Vagina (tissue), 2 donors: ENCODE measurements at places on chromosomes 4 and X.
A peak's percentile ranks its signal among the peaks of the same experiment; 100 is the strongest.

- DNase-seq = no peak
- H3K36me3 ChIP-seq = no peaks in the 10 kb centered on the region
- H3K4me1 ChIP-seq = peaks cover 57% of the 10 kb centered on the region
- peak overlapping the region; percentile 87 for H3K27ac ChIP-seq
- no peaks in the 10 kb centered on the region for H3K27me3 ChIP-seq
Measured at GRCh38 chr4:3387943-3388361, 53.8 kb upstream of the HGFAC start.

DNA sequence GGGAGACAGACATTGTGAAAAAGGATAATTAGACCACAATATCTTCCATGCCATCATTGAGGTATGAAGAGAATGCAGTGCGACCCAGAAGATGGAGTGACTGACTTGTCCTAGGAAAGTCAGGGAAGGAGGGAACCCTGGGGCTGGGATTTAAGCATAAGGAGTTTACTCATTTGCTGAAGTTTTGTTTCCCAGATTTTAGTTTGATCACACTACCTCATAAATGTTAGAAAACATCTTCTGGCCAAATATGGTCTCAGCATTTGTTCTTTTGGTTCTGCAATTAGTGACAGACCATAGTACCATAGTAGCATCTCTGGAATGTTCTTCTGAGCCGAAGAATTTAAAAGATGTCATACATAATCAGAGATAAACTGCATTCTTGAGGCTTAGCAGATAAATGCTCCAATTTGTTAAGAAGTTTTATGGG is 96.5 kb upstream of the PGRMC2 start:
- no peaks in the 10 kb centered on the region for H3K27me3 ChIP-seq
- no peak overlapping the region for H3K4me3 ChIP-seq
- DNase-seq = no peak

GRCh38 chr4:15510961-15511360 is 41.3 kb downstream of the CC2D2A start:
- DNase-seq = no peak
- H3K27me3 ChIP-seq = no peaks in the 10 kb centered on the region
- peaks cover 22% of the 10 kb centered on the region for H3K36me3 ChIP-seq
- no peaks in the 10 kb centered on the region for H3K4me1 ChIP-seq

DNA sequence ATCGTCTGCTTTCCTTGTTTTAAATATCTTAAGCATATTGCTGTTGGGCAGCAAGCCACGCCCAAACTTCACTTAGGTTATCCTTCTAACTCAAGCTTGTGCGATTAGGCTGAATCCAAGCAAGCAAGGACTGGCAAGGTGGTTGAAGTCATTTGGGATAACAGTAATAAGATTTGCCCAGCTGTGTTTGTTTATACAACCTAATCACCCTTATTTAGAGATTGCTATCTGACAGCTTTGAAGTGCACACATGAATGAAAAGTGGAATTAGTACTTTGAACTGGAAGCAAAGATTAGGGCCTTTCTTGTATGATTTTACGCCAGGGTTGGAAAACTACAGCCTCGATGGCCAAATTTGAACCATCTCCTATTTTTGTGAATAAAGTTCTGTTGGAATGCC is 182.1 kb downstream of the ASB9 start:
- no peaks in the 10 kb centered on the region for H3K27me3 ChIP-seq
- H3K4me1 ChIP-seq = no peaks in the 10 kb centered on the region
- no peak overlapping the region for H3K27ac ChIP-seq
- no peak for DNase-seq

- no peak for DNase-seq
- H3K4me3 ChIP-seq = no peak overlapping the region
- no peaks in the 10 kb centered on the region for H3K27me3 ChIP-seq
- H3K27ac ChIP-seq = no peak overlapping the region
- H3K4me1 ChIP-seq = peaks cover under 1% of the 10 kb centered on the region
Measured at GRCh38 chr4:124931050-124931449, 218.5 kb upstream of the ANKRD50 start.
